ENCODE measurements at places on chromosomes 6 and 20.
A peak's percentile ranks its signal among the peaks of the same experiment; 100 is the strongest.

DNA sequence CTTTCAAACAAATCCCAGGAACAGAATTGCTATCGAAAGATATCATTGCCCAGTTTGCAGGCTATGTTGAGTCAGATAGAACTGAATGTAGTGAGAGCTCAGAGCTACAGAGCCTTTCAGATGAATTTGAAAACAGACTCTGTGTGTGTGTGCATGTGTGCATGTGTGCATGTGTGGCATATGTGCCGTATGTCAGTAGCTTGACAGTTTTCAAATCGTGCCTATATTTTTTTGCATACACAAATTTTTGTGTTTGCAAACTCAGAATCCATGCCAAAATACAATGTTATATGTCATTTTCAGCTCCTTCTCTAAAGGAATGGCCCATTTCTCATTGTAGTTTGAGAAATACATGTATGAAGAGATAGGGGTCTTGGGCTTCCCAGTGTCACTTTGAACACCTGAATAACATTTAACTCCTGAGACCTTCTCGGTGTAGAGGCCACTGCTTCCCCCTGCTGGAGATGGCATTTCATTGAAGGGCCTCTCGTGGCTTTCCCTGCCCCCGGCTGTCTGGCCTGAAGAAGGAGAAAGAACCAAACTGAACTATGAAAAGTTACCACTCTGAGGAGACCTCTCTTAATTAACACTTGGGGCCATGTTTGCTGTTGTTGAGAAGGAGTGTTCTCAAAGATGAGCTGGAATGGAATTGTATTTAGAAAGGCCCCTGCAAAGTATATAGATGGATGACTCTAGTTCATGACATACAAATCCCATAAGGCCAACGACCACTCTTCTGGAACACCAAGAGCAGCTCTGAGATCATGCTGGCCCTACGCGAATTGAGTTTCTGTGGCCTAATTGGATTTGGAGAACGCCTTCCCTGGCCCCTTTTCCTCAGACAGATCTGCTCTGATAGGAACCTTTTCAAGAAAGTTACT is 58.7 kb downstream of the VAPB start:
- DNase-seq = peak; percentile 15

- no peak for DNase-seq
Measured at GRCh38 chr6:22891934-22892333, 322.6 kb downstream of the HDGFL1 start.

- no peak for DNase-seq
Measured at GRCh38 chr6:89702349-89702748, 63.8 kb upstream of the LYRM2 start.

DNA sequence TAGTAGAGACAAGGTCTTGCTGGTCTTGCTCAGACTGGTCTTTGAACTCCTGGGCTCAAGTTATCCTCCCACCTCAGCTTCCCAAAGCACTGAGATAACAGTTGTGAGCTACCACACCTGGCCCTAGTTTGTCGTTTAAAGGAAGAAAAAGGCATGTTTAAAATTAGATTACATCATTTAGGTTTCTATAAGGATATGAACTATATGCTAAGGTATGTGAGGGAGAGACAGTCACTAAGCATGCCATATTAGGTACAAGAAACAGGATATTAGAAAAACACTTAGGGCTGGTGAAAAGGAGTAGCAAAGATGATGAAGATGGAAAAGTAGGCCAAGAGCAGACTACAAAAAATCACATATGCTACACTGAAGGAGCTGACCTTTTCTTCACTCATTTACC is 106.4 kb downstream of the ASCC3 start:
- DNase-seq = no peak

- DNase-seq = no peak
Measured at GRCh38 chr20:63267691-63268090, 4.9 kb upstream of the ARFGAP1 start.

DNA sequence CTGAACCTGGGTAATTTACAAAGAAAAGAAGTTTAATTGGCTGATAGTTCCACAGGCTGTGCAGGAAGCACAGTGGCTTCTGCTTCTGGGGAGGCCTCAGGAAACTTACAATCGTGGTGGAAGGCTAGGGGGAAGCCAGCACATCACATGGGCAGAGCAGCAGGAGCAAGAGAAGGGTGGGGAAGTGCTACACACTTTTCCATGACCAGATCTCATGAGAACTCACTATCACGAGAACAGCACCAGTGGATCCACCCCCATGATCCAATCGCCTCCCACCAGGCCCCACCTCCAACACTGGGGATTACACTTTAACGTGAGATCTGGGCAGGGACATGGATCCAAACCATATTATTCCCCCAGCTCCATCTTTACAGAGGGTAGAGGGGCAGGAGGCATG is 166.4 kb downstream of the NFATC2 start:
- DNase-seq = no peak

DNA sequence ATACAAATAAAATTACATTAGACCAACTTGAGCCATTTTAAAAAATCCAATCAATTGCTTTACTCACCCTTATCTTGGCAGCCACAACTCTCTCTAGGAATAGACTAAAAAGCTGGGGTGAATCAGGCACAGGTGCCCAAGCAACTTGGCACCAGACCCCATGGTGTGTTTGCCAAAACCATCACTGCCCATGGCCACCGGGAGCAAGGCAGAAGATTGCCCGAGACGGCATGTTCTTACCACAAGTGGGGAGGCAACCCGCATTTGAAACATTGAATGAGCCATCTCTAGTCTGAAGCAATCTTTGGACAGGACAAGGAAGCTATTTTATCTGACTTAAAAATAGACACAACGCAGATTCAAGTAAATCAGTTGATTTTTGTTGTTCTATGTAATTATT is 69.0 kb downstream of the SMLR1 start:
- no peak for DNase-seq

DNA sequence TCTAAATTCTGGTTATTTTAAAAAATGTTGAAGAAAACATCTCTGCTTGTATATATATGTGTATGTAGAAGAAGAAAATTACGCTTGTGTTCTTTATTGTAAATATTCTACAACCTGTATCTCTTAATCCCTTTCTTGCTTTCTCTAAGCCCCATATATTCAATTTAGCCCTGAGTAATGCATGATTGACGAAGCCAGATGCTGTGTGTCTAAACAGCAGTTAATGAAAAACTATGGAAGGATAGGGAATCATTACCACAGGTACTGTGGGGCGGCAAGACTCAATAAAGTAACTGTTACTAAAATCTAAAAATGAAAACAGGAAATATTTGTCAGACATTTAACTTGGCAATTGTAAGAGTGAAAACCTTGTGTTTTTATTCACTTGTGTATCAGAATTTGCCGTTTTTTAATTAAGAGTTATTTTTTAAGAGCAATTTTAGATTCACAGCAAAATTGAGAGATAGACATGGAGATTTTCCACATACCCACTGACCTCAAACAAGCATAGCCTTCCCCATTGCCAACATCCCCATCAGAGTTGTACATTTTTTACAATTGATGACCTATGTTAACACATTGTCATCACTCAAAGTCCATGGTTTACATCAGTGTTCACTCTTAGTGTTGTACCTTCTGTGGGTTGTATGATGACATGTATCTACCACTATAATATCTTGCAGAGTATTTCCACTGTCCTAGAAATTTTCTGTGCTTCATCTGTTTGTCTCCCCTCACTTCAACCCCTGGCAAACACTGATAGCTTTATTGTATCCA is 76.7 kb downstream of the BCKDHB start:
- DNase-seq = no peak

DNA sequence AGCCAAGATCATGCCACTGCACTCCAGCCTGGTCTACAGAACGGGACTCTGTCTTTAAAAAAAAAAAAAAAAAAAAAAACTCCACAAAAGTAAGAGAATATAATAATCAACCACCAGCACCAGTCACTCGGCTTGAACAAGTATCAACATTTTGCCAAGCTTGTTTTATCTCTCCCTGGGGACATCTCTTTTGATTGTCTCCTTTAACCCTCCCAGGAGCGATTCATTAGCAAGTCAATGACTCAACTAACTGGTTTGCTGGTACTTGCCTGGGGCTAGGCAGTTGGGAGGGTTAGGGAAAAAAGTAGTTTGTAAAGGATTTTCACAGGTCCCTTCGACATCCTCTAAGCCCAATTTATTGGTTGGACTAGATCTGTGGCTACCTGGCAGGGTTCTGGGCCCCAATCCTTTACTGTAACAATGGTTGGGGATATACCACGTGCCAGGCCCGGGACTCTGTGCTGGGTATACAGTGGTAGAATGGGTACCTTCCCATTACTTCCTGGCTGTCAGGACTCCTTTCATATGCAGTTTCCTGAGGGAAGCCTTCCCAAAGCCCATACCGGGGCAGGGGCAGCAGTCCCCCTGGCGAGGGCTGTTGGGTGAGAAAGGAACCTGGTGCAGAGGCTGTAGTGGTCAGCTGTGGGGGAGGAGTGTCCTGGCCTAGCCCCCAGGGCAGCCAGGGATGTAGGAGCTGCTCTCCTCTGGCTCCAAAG is 12.2 kb downstream of the TGIF2 start:
- no peak for DNase-seq

- no peak for DNase-seq
Measured at GRCh38 chr6:32558426-32559057, 28.5 kb upstream of the HLA-DRB5 start.

DNA sequence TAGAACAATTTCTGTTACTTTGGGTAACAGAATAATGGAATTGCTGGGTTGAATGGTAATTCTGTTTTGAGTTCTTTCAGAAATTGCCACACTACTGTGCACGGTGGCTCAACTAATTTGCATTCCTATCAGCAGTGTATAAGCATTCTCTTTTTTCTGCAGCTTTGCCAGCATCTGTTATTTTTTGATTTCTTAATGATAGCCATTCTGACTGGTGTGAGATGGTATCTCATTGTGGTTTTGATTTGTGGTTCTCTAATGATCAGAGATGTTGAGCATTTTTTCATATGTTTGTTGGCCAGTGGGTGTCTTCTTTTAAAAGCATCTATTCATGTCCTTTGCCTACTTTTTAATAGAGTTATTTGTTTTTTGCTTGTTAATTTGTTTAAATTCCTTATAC is 846.8 kb downstream of the KIF16B start:
- DNase-seq = no peak

- no peak for DNase-seq
Measured at GRCh38 chr6:149323925-149324324, 6.4 kb downstream of the TAB2 start.

- DNase-seq = no peak
Measured at GRCh38 chr6:159357211-159357915, 188.2 kb downstream of the FNDC1 start.

GRCh38 chr6:133999305-133999704 is 46.3 kb downstream of the TBPL1 start:
- no peak for DNase-seq

GRCh38 chr6:18433059-18433458 is 45.9 kb downstream of the RNF144B start:
- DNase-seq = no peak

DNA sequence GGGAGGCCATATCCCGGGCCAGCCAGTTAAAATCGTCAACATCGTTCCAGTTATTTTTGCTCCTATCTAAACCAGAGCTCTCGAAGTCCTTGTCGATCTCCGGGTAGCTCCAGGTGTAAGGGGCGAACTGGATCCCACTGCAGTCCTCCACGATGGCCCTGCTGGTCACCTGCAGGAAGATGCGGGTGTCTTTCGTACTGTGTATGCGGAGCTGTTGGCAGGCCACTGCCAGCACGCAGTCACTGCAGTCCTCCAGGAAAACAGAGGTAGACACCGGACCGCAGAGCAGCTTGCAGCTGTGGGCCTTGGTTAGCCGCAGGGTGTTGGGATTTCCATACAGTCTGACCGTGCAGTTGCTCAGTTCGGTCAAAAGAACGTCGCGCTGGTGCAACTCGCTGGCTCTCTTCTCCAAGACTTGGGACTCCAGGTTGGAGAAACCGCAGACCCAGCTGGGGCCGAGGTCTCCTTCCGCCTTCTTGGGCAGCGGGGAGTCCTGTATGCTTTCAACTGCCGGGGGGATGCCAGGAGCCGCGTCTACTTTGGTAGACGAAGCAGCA is 742 bp downstream of the TBCC start:
- no peak for DNase-seq

GRCh38 chr20:36260316-36260715 is 24.0 kb downstream of the AAR2 start:
- DNase-seq = no peak

DNA sequence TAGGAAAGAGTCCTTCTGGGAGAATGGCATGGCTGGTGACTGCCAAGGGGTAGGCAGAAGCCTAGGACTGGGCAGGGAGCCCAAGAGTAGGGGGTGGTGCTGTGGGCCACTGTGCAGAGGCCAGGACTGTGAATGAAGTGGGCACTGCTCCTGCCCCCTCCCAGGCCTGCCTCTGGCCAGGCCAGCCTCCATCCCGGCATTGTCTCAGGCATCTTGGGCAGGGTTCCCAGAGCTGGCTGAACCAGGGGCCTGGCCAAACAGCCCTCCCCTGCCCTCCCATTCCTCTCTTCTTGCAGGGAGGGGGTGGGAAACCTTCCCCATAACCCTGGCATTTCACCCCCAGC is 81.6 kb downstream of the MRPL14 start:
- no peak for DNase-seq

- DNase-seq = no peak
Measured at GRCh38 chr6:45477278-45477677, 99.5 kb upstream of the SUPT3H start.

GRCh38 chr6:147135211-147135681 is 69.0 kb upstream of the STXBP5 start:
- DNase-seq = no peak

DNA sequence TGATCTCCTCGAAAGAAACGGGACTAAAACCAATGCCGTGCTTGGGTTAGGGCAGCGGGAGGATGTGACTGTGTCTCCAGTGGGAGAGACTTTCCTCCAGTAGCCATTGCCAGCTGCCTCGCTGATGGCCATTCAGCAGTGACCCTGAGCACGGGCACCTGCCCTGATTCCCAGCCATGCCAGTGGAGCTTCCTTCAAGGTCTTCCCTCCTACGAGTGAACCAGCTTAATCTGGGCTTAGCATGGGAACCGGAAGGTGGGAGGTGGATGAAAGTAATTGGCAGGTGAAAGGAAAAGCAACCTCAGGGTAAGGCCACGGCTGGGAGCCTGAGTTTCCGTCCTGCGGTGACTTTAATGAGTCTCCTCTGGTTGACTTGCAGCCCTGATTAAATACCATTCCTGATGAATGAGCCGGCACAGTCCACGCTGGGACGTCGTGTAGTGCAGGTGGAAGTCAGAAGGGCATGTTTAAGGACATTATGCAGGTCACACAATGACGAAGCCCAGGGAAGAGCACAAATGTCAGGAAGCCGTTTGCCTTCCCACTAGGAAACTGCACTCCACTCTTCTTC is 813.5 kb downstream of the QKI start:
- DNase-seq = no peak

DNA sequence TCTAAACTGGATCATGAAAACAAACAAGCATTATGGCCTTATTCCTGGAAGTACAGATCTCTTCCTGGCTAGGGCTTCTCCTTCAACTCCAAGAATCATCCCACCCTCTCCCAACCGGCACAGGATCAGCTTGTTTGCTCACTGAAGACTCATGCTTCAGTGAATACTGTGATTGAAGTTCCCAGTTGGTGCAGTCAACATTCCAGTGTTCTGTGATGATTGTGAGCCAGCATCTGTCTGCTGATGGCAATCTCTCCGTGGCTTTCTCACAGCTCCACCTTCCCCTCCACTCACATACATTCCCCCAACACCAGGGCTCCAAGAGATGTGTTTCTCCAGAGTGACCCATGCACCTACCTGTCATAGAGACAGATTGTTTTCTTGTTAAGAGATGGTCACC is 421.3 kb upstream of the BTBD3 start:
- DNase-seq = no peak

Data from NCI-H510A treated with DMSO at 0.1 percent for 48 hours (cell line).